Muscle of back (tissue), 13 donors: ENCODE measurements at places on chromosomes 16 and 17. TPM values are rescaled to one million over a fixed set of nuclear protein-coding genes. Genes with fewer than 3 reads are reported as not detected.

DNA sequence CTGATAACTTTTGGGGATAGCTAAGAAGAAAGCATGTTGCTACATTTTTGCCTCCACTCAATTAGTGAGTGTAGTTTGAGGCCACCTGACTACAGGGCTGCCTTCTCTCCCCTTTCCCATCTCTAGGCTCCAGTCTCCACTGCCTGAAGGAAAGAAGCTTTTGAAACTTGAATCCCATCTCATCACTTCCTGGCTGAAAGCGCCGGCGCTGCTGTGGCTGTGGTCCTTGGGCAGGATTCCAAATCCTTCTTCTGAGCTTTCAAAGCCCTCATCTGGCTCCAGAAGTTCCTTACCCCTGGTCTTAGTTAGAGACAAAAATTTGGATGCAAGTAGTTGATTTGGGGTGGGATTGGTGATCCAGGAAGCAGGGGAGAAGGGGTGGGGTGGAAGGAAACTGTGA, 119.4 kb downstream of the FOXL1 start:
- peak; percentile 9 for DNase-seq

GRCh38 chr16:17845031-17845430, 374.3 kb upstream of the XYLT1 start:
- DNase-seq, result no peak

GRCh38 chr16:85613604-85614337, 649 bp downstream of the GSE1 start:
- DNase-seq, result peak; percentile 69

GRCh38 chr17:9606453-9606852, 30.0 kb downstream of the CFAP52 start:
- no peak for DNase-seq

GRCh38 chr17:9021992-9022572, 772 bp downstream of the NTN1 start:
- DNase-seq, result no peak

DNA sequence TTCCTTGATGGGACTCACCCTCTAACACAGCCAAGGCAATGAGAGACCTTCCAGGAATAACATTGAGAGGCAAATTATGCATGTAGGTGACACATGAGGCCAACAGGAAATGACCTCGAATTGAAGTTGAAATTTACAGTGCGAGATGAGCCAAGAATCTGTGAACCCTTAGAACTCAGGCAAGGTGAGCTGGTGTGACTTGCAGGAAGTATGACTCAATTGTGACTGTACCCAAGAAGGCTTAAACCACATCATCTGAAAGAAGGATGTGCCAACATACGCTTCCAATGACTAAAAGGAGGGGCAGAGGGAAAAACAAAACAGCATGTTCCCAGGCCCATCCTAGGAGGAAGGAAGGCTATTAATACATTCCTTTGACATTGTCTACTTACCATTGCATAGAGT, 44.8 kb downstream of the PITPNC1 start:
- peak; percentile 62 for DNase-seq

- DNase-seq, result peak; percentile 69
Measured at GRCh38 chr17:16484445-16485175, 7.4 kb downstream of the LRRC75A start.

GRCh38 chr16:50313596-50314478, 47.5 kb downstream of the ADCY7 start:
- DNase-seq, result no peak

GRCh38 chr16:66996324-66996982, 8.1 kb downstream of the CES4A start:
- DNase-seq, result no peak

DNA sequence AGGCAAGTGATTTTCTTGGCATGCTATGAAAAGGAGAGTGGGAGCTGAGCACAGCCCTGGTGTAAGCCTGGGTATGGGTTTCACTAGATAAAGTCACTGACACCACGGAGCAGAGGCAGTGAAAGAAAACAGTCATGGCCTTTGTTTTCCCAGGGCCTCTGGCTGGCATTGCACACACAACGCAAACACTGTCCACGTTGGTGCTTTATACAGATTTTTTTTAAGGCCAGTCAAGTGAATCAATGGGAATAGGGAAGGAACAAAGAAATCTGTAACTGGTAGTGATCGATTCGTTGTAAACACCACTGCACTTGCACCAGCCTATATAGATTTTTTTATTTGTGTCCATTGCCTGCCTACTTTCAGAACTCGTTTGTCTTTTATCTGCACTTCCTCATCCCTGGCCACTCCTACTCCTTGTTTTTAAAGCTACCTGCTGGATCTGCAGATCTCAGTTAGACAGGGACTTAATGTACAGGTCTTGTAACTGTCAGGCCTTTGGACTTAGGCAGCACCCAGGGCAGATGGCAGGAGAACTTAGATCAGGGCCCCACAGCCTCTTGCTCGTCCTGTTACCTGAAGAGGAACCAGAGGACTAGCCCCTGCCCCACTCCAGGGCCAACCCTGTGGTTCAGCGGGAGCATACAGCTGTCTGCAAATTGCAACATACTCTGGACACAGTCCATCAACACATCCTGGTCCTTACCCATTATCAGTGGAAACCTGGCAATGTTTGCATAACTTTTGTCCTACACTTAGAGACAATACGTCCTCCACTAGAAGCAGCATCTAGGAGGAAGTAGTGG, 10.6 kb upstream of the TMIGD1 start:
- DNase-seq, result peak; percentile 17

- DNase-seq, result no peak
Measured at GRCh38 chr17:8871081-8871581, 3.7 kb upstream of the PIK3R6 start.

ACSM2A gene
- 0.62 TPM for polyA plus RNA-seq
